ENCODE measurements at places on chromosomes 11 and 22.

DNA sequence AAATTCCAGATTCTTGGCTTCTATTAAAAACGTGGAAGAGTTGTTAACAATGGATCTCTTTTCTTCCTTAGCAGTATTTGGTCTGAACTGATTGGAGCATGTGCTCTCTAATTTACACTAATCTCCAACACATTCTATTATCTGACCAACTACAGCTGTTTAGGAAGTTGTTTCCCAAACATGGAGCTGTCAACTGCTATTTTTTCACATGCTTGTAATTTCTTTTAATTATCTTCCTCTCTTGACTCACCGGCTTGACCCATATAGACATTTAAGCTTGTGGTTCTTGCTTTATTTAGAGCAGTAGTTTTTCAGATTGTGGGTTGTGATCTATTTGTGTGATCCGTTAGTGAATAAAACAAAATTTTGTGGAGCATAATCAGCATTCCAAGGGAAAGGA lies 40.8 kb downstream of the CTNND1 start:
- DNase-seq = no peak

GRCh38 chr11:122102426-122102825 lies 13.6 kb downstream of the BLID start:
- DNase-seq = no peak

DNA sequence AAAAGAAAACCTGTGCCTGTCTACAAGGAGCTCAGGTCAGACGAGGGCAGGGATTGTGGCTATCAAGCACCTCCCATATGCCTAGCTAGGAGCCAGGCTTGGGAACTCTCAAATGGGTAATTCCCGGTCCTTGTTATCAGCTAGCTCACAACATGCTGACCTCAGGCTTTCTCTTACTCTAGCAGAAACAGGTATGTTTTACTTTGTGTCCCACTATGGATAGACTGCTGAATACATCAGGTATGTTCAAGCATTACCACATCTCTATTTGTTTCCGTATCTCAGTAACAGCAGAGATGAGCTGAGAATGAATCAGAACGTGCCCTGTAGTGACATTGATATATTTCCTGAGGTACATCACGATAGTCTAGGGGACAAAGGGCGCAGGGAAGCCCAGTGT lies 29.4 kb downstream of the SHISA8 start:
- DNase-seq = no peak

DNA sequence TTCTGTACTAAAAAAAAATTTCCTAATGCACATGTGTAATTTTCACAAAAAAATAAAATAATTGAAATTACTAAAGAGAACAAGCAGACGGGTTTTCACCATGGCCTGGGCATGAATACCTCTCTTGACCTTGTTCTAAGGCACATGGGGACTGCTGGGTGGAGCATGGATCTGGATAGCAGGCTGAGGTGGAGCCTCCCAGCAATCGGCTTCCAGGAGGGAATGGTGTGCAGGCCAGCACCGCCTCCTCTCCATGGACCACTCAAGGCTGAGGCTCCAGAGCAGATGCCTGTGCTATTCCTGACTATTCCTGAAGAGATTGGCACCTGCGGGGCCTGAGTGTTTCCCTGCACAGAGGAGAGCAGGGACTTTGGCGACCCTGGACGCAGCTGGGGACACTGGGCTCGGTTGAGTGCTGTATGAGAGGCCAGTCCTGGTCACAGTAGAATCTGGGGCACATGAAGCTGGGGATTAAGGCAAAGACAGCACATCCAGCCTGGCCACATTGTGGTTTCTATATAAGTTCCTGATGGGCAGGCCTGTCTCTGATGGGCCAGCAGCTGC lies 963.6 kb downstream of the BRD1 start:
- DNase-seq = no peak

DNA sequence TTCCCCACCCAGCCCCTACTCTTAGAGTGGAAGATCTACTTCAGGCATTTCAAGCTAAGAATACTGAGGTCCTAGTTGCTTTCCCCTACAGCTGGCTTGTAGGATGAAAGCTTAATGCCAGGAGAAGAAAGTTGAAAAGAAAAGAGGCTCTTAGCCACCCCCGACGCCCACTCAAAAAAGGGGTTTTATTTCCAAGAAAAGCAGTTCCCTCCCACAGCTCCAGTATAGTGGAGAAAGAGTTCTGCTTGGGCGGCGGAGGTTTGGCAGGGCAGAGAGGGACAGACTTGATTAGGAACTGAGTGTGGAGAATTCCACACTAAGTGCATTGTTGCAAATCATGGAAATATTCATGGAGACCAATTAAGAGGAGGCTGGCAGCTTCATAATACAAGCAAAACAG lies 470.9 kb downstream of the ETS1 start:
- DNase-seq = no peak

DNA sequence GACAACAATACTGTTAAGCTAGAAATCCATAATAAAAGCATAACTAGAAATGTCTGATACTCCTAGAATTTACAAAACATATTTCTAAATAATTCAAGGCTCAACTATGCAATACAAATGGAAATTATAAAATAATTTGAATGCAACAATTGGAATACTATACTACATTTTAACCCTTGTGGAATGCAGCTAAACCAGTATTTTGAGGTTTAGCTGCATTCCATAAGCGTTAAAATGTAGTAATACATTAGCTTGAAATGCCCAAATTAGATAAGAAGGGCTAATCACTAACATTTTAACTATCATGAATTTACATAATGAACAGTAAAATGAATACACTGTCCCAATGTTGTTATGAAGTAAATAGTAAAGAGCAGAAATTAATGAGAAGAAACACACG lies 617.2 kb upstream of the CHORDC1 start:
- DNase-seq = no peak

DNA sequence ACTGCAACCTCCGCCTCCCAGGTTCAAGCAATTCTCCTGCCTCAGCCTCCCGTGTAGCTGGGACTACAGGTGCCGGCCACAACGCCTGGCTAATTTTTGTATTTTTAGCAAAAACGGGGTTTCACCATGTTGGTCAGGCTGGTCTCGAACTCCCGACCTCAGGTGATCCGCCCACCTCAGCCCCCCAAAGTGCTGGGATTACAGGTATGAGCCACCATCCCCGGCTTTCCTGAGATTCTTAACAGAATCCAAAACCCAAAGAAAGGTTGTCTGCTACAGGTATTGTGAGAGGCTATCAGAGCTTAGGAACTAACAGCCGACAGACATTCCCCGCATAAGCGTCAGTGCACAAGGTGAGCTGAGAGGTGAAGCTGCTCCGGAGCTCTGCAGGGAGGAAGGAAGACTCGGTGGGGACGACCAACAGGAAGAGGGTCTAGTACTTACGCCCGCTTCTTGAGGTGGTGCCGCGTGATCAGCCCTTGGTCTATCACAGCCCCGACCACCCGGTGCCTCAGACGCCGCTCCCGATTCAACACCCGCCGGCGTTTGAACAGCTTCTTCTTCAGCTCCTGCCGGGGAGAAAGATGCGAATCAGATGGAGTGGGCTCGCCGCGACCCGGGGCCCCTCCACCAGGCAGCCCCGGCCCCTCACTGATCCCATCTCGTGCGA lies 470 bp downstream of the C11orf98 start:
- no peak for DNase-seq

DNA sequence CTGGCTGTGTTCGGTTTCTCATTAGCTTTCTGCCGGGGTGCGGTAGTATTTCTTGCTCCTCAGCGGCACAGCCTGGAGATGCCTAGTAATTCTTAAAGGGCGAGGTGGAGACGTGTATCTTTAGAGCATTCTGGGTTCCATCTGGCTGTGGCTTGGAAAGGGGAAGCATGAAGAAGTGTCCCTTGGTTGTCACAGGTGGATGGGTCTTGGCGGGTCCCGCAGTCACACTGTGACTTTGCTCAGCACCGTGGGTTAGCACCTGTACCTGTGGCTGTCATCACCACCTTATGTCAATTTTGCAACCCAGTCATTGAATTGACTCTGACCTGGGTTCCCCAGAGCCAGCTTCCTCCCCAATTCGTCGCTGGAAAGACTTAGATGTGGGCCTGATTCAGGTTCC lies 57.6 kb downstream of the MIAT start:
- DNase-seq = no peak

DNA sequence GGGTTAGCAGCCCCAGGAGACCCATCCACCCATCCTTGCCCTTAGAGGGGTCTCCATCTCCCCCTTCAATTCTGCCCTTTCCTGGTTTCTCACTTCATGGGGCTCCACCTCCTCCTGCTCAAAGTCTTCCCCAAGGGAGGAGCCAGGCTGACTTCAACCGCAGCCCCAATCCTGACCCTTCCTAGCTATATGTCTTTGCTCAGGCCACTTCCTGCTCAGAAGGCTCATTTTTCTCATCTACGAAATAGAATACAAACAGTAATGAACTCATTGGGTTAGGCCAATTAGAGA lies 24.5 kb downstream of the POU2AF1 start:
- no peak for DNase-seq

GRCh38 chr22:44153710-44154109 lies 27.0 kb upstream of the PARVG start:
- no peak for DNase-seq

GRCh38 chr11:120068114-120068573 lies 69.8 kb downstream of the TRIM29 start:
- DNase-seq = peak; percentile 72

- DNase-seq = no peak
These were observed 27.9 kb downstream of the ATG16L2 start for GRCh38 chr11:72842126-72842525.

DNA sequence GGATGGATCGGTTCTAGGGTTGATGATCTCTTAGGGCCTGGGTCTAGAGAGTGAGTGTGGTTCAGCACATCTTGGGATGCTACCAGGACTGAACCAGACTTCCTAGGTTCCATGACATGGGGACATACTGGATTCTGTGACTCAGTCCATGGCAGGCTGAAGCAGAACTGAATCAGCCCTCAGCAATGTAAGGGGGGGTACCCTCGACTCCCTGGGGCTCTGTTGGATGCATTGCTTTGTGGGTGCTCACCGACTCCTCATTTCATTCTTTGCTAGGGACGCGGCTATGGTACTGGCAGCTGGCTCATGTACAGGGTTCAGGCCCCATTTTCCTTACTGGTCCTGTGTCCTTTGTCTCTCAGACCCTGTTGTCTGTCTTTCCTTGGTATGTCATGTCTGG lies 733 bp upstream of the GRAMD1B start:
- DNase-seq = no peak

GRCh38 chr11:102843489-102843888 lies at the start of gene MMP3:
TSS of gene MMP3 (minus strand) at chr11:102843609. CDS start at chr11:102843546, 63 bp downstream.
- DNase-seq = no peak

DNA sequence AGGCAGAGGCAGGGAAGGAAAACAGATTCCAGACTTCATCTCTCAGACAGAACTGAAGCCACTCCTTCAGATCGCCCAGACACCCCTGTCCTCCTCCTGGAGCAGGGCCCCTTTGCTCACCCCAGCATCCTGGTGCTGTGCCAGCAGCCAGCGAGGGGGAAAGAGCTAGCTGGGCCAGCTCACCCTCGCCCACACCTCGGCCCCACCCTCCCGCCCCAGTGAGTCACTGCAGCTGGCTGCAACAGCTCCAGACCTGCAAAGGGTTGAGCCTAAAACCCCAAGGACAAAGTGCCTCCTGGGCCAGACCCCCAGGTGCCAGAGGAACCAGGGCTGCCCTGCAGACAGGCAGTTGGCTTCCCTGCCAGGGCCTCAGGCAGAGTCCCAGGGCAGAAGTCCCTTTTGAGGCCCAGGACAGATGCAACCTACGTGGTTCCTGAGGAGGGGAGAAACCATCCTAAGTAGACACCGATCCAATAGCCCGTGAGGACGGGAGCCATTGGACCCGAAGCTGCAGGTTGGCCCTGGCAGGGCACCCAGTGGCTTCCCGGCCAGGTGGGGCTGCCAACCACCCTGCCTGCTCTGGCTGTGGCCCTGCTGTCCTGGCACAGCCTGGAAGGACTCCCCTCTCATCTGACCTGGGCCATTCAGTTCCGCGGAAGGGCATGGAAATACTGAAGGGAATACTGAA lies 7.2 kb downstream of the AHNAK start:
- DNase-seq = no peak

DNA sequence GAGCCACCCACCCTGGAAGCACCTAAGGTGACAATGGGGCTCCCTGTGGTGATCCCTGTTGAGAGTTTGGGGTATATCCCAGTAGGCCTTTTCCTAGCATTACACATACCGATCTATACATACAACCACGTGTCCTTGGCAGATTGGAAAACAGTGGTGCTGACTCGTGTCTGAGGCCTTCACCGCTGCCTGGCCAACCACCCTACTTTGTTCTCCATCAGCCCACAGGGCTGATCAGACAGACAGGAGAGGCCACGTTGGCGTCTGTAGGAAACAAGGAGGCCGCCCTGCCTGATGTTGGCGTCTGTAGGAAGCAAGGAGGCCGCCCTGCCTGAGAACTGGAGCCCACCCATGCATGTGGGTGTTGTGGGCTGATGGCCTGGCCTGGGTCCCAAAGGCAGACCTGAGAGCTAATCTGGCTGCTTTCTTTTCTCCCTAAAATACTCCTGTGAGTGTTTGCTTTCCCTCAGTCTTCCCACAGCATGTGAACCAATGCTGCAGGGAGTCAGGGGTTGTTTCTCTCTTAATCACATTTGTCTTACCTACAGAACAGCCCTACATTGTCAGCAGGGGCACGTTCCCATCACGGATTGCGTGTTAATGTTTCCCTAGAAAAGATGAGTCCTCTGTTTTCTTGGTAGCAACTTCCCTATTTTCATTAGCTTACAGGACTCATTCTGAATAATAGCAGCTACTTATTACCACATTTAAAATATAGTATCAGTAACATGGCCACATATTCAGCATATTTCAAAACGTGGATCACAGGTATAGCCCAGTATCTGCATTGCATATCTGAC lies 57.2 kb downstream of the SBF1 start:
- DNase-seq = no peak

- no peak for DNase-seq
These were observed 5.3 kb downstream of the BIRC3 start for GRCh38 chr11:102322560-102322959.

DNA sequence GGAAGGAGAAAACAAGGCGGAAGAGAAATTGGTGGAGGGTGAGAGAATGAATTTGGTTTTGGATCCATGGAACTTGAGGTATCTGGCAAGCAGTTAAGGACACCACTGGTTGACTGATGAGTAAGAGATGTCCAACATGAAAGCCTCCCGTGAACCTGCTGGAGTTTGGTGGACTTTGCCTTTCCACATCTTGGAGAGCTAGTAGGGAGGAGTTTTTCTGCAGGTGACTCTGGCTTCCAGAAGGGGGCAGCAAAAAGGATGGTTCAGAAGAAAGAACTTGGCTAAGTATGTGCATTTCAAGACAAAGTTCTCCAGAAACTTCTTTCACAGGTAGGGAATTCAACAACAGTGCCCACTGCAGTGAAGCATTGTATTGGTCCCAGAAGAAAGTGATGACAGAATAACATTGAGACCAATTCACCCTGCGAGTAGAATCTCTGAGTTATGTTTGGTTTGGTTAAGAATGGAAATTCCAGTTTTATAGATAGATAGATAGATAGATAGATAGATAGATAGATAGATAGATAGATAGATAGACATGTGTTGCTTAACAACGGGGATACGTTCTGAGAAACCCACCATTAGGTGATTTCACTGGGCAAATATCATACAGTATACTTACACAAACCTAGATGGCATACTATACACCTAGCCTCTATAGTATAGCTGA lies 28.5 kb downstream of the DCDC1 start:
- DNase-seq = no peak

DNA sequence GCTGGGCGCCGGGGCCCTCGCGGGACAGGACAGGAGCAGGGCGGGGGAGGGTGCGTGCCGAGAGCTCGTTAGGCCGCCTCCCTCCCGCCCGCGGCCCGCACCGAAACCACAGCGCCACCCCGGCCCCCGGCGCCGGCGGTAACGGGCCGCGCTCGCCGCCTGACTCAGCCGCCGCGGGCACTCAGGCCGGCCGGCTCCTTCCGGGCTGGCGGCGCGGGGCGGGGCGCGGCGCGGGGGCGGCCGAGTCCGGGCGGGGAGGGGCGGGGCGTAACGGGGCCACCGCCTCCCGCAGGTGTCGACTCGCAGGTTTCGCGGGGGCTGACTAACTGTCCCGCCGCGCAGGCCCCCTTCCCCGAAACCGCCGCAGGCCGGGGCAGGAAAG lies at the start of gene AP5B1:
AP5B1 (minus strand) TSS at position 207 of the 382 bp plus-strand sequence. CDS start 385 bp downstream, outside the sequence.
- DNase-seq = no peak
